ENCODE measurements at places on chromosomes 7 and 10. TPM values are rescaled to one million over a fixed set of nuclear protein-coding genes. Genes with fewer than 3 reads are reported as not detected.

Gene XRCC2
- 2.6 TPM for total RNA-seq

Gene EVX1
- not detected for total RNA-seq

Gene TWIST1
- 4.0 TPM for total RNA-seq

Gene PNLIPRP1
- not detected for total RNA-seq

Gene FAM13C
- total RNA-seq, result 6.0 TPM

Gene NACAD
- 0.76 TPM for total RNA-seq

Gene FXYD4
- not detected for total RNA-seq

Gene NME8
- 7.3 TPM for total RNA-seq

Gene TMEM236
- 0.39 TPM for total RNA-seq

Gene GATA3
- 241 TPM for total RNA-seq

Gene NPFFR1
- total RNA-seq, result 0.53 TPM

Gene UCN3
- not detected for total RNA-seq

Gene MEIG1
- total RNA-seq, result not detected

Gene CLRN3
- not detected for total RNA-seq

Gene PLEKHS1
- total RNA-seq, result 0.49 TPM

Gene ANKRD61
- not detected for total RNA-seq

Gene SH2D4B
- total RNA-seq, result not detected

Gene CALY
- total RNA-seq, result not detected

Gene IL15RA
- 26.5 TPM for total RNA-seq

Gene ZNF775
- total RNA-seq, result 3.9 TPM

Gene PDLIM1
- total RNA-seq, result 71.4 TPM

Gene PRLHR
- total RNA-seq, result not detected

Gene OR2A1
- total RNA-seq, result not detected

Gene HOXA13
- not detected for total RNA-seq

Gene HOXA5
- 4.7 TPM for total RNA-seq

Gene NKX2-3
- total RNA-seq, result not detected

Gene APBB1IP
- total RNA-seq, result 4.5 TPM

Gene PLPP4
- not detected for total RNA-seq

Gene NUDCD3
- total RNA-seq, result 63.6 TPM

Gene AKR1C8
- total RNA-seq, result not detected

Gene GSTO2
- 24.7 TPM for total RNA-seq

Data from suprapubic skin (tissue), 4 donors.